ENCODE measurements at places on chromosomes 12 and 14.
A peak's percentile ranks its signal among the peaks of the same experiment; 100 is the strongest.

DNA sequence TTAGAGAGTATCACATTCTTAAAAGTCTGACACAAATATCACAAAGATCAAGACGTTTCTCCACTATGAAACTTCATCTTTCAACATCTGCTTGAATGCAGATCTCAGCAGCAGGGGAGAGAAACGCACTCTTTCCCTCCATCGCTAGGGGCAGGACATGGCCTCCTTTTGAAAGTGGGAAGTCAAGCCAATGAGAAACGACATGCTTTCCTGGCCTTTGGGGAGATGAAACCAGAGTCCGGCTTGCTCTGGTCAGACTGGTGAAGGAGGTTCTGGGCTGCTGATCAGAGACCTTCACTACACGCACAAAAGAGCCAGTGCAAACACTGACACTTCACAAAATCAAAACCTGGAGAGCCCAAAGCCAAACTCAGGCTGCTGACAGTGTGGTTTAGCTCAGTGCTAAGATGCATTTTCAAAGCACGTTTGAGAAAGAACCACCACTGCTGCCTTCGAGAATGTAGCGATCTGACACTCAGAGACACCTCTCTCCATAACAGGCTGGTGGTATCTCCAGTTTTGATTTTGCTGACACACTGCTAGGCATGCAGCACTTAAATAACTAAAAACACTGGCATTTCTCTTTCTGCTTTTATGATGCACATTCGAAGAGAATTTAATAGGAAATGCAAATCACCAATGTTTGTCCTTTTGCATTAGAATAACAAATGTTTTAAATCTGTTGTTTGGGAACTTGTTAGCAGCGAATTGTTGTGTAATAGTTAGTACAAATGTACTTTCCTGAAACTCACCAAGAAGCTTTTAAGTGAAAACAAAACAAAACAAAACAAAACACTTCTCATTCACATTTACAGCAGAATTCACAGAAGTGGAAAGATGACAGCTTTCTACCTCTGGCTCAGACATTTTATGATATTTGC lies 93.9 kb upstream of the OVCH1 start:
- DNase-seq = no peak

DNA sequence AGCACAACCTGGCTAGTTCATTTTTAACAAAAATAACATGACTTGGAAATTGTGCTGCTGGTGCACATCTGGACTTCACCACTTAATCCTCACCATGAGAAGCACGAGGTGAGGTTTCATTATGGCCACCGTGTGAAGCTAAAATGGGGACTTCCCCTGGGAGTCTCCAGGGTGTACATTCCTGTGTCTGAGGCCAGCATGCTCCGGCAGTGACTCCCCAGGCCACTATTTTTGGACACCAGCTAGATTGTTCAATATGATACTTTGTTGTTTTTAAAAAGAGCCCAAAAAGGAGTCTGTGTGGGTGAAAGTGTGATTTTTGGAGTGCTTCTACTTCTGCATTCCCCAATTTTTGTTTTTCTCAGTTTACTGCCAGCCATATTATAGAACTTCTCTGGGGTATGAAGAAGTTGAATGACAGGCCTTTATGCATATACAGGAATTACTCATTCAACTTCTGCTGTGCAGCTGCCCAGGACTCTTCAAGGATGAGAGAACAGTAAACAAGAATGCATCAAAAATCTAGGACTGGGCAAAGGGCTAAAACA lies 16.9 kb upstream of the AICDA start:
- DNase-seq = no peak

- no peak for DNase-seq
Measured at GRCh38 chr12:114674251-114675047, 9.5 kb downstream of the TBX3 start.

GRCh38 chr12:5232291-5232690 lies 188.6 kb downstream of the KCNA5 start:
- DNase-seq = no peak

- DNase-seq = no peak
Measured at GRCh38 chr12:97640826-97641225, 178.2 kb downstream of the RMST start.

DNA sequence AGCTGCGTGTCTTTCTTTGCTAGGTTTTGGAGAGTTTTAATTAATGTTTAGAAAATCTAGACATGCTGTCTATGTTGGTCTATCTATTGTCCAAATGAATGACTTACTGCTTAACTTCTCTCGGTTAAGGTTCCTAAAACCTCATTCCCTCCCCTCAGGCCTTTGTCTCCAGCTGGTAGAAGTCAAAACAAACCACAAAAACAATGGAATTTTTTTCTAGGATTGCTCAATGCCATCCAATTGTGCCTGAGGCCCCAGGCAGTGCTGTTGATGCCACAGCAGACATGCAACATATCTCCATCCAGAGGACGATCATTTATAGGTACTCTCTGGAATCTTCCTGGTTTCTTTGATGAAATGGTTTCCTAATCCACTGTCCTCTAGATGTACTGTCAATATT lies 448.2 kb upstream of the TBX3 start:
- no peak for DNase-seq

DNA sequence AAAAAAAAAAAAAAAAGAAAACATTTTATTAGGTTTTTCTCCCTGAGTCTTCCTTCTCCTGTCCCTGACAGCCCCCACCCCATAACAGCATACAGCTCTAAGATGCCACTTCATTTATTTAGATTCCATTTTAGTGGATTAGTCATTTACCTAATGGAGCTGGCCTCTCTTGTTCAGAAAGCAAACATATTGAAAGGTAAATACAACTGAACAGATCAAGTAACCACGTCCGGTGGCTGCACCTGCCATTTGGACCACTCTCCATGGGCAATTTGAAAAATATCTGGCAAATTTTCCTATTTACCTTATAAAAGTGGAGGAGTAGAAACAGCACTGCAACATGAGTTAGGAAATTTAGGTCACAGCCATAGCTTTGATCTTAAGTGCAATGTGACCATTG lies 254.6 kb downstream of the C12orf42 start:
- no peak for DNase-seq

- DNase-seq = no peak
Measured at GRCh38 chr14:106840258-106840657, 1313.9 kb downstream of the TMEM121 start.

GRCh38 chr14:23326491-23327332 lies 5.5 kb downstream of the PABPN1 start:
- no peak for DNase-seq

DNA sequence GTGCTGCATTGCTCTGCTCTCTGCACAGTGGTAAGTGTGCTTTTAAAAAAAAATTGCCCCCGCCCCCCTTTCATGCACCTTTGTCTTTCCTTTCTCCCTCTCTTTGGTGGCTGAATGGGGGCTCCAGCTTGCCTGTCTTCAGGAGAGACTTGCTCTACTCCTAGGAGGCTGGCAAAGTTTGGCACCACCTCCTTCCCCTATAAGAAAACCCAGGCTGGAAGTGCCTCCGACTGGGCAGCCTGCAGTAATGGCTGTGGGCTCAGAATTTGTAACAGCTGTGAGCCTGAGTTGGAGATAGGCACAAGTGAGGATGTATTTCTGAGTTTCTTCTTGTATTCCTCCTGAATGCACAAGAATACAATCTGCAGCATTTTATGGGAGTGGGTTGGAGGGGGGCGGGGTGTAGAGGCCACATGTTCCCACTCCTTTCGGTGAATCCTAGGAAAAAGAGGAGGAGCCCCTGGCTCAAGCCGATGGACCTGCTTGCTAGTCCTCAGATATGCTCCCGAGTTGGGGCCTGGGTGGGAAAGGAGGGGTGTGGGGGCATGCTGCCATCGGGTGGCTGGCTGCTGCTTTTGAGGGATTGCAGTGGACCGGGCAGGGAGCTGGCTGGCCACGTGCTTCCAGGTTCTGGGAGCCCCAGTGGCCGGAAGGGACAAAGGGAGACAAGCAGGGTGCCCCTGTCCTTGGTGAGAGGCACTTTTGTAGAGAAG lies 124.3 kb downstream of the TSPAN9 start:
- no peak for DNase-seq

GRCh38 chr14:106790189-106791036 lies 1264.0 kb downstream of the TMEM121 start:
- DNase-seq = peak; percentile 50

- peak; percentile 29 for DNase-seq
Measured at GRCh38 chr12:70590051-70590450, 47.2 kb downstream of the PTPRB start.

DNA sequence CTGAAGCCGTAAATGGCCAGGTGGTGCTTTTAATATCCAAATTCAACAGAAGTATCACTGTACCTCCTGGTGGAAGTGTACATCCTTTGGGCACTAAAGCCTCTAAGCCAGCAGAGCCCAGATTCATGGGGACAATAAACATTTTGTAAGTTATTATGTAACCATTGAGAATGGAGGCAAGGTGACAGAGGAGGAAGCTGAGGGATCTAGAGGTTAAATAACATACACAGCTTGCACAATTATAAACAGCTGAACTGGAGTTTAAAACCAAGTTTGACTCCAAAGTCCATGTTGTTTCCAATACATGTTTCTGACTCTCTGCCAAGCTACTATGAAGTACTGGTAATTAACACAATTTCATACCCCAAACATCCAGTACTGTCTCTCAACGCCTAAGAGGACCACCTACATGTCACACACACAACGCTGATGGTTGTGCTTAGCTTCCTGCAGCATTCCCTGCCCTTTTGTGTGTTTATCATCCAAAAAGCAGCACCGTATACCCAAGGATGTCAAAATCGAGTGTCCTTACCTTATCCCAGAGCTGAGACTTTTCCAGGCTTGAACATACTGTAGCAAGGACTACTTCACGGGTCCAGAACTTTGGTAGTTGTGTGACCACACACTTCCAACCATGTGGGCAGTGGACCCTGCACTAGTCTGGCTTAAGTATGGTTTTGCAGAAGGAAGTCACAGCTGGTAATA lies 41.3 kb downstream of the EGLN3 start:
- DNase-seq = no peak

DNA sequence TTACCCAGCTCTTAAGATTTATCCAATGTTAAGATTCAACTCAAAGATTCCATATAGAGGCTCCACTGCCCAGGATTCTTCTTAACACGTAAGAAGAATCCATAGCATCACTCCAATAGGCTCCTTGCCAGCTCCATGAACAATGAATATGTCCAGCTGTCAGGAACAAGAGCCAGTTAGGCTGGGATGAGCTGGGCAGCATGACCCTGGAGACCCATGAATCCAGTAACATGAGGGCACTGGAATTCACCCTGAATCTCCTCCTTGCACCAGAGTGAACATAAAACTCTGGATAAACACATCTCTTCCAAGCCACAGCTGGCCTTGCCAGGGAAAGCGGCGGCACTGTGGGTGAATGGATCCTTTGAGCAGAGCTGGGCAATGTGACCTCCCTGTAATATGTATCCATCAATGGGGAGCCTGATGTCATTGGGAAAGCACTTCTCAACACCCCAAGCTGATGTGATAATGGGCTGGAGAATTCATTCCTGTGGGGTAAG lies 24.4 kb upstream of the TC2N start:
- DNase-seq = no peak

GRCh38 chr12:124964251-124964650 lies 24.7 kb downstream of the DHX37 start:
- no peak for DNase-seq

DNA sequence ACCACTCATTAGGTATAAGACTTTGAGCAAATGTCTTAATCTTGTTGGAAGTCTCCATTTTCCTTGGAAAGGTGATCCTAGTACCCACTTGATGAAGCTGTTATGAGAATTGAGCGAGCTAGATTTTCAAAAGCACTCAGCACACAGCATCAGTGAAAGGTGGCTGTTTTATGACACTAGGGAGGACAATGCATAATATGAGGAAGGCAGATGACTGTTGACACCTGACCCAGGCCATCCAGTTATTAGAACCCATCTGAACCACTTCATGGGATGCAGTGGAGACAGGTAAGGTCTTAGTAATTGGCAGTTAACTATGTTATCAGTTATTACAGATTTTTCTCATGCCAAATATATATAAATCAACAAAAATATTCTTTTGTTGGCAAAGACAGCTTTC lies 369.9 kb upstream of the PDE3A start:
- DNase-seq = no peak

DNA sequence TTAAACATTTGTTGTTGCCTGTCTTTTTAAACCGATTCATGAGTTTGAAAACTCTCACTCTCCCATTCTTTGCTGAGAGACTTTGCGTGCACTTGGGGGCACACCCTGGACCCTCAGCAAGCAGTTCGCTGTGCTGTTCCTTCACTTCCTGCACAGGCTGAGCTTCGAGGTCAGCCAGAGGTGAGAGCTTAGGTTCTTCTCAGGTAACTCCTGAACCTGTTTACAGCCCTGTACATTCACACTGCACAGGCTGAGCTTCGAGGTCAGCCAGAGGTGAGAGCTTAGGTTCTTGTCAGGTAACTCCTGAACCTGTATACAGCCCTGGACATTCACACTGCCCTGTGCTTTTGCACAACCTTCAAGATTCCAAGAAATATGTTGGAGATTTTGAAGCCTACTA lies 9.8 kb upstream of the CLECL1 start:
- DNase-seq = no peak

DNA sequence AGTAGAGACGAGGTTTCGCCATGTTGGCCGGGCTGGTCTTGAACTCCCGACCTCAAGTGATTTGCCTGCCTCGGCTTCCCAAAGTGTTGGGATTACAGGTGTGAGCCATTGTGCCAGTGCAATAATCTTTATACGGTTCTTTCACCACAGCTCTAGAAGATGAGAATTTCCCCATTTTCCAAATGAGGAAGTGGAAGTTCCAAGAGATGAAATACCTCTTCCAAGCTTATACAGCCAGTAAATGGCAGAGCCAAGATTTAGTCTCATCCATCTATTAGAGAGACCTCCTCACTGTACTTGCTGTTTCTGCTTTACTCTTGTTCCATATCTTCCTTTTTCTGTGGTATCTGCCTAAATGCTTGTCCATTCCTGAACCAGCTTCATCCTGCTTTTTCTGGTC lies 3.1 kb upstream of the LMNTD1 start:
- no peak for DNase-seq

- no peak for DNase-seq
Measured at GRCh38 chr12:56645201-56645716, 525 bp downstream of the ATP5F1B start.

DNA sequence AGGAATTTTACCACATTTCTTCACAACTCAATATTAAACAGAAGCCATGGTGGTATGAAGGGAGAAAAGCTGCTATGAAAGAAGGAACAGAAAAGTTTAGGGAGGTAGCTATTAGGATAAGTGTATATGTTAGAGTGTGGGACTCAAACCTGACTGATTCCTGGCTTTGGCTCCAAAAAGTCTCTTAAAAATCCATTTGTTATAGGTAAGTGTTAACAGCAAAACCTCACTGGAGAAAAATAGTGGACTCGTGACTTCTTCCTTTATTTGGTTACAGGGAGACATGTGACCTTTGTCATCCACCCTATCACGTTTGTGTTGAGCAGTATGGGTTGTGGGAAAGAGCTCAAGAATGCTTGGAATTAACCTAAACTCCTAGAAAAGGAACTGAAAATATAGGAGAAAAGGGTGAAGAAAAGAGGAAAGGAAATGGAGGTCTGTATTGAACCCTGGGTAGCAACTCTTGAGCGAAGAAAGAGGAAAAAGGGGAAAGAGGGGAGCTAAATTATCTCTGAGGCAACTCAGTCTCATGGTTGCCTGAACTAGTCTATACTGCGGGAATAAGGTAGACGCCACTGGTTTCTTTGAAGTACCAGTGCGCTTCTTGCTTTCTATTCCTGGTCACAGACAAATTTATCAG lies 3.6 kb upstream of the EID3 start:
- DNase-seq = no peak
